CD4-positive, alpha-beta T cell (primary cell): ENCODE measurements at places on chromosomes 1 and 21.
A peak's percentile ranks its signal among the peaks of the same experiment; 100 is the strongest.

GRCh38 chr1:56473582-56474270 is 105.6 kb downstream of the PLPP3 start:
- no peak for DNase-seq

DNA sequence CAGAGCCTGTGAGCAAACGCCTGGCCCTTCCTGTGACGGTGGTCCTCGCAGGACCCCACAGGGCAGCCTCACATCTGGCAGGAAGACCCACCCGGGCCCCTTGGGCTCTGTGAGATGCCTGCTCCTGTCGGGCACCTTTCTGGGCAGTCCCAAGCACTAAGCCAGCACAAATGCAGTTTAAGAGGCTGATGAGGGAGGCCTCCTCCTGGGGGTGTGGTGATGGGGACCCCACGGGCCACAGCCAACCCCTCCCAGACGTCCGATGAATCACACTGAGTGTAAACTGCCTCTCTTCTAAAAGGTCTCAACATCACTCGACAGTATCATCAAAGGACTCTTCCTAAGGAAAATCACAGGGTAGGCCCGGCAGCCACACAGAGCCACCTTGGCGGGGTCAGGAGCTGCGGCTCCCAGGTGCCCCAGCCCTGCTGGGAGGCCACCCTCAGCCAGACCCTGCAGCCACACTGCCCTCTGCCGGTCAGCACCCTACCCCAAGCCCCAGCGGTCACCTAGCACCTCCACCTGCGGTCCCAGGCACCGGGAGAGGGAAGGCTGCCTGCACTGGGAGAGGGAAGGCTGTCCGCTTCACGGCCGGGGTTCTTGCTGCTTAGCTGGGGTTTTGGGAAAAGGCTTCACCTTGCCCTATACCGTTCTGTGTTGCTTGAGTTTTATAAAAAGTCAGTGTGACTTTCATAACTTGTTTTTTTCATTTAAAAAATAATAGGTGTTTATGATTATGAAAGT is 3.9 kb upstream of the PRKCZ start:
- DNase-seq: peak; percentile 27

DNA sequence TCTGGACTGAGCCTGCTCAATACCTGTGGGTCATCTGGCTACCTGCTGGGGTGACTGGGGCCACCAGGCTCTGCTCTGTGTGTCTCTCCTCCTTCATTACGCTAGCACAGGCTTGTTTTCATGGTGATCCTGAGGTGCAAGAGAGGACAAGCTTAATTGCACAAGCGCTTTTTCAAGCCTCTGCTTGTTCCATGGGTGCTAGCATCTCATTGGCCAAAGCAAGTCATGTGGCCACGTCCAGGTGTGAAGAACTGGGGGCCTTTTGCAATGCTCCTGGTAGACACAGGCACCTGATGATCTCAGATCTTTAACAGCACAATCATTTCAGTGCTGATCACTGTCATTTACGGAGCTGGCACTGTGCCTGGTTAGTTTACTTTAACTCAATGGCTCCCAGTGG is 114.6 kb downstream of the KAZN start:
- no peak for DNase-seq

- DNase-seq: no peak
Observed at GRCh38 chr1:7019510-7019909, 234.3 kb downstream of the CAMTA1 start.

DNA sequence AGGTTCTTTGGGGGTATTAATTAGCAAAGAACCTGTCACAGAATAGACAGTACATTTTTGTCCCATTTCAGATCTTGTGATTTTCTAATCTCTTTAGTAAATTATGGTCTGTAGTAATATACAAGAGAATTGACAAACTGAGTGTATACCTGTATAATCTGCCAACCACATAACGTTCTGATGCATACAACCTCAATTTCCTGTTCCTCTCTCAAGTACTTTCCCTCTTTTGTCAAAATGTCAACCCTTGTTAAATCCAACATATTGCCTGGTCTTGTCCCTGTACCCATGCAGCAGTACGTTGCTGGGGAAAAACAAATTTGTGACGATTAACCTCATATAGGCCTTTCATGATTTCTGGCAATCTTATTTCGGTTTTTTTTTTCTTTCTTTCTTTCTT is 1.1 kb downstream of the ARV1 start:
- peak; percentile 26 for DNase-seq

GRCh38 chr21:44489962-44490361 is 34.7 kb downstream of the LRRC3 start:
- DNase-seq: no peak

DNA sequence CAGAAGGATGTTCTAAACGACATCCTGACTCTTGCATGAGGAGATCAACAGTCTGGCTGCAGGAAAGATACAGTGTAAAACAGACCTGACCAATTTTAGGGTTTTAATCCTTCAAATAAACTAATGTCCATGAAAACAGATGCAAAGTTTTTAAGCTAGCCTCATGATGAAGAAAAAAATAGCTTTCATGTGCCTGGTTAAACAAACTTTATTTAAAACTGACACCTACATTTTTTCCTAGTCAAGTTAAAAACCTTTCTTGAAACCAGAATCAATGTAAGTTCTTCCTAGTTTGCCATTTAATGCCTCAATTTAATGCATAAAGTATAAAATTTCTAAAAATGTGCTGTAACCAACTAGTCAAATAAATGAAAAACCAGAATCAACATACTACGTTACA is 2.9 kb downstream of the WDR26 start:
- DNase-seq: no peak

- no peak for DNase-seq
Observed at GRCh38 chr21:25304611-25305010, 302.7 kb downstream of the MRPL39 start.

DNA sequence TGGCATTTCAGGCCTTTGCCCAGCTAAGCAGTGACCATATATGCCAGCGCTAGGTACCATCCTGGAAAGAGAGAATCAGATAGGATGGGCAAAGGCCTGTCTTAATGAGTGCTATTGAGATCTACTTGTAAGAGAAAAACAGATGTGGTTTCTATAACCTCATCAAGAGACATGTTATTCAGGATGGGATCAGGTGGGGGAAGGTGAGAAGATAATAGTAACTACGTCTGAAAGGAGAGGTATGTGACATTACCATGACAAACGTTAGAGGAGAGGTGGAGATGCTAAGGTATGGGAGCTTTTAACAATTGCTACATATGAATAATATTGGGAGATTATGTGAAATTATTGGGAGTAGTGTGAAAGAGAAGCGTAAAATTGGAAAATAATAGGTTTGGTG is 204.2 kb upstream of the PLXNA2 start:
- no peak for DNase-seq

DNA sequence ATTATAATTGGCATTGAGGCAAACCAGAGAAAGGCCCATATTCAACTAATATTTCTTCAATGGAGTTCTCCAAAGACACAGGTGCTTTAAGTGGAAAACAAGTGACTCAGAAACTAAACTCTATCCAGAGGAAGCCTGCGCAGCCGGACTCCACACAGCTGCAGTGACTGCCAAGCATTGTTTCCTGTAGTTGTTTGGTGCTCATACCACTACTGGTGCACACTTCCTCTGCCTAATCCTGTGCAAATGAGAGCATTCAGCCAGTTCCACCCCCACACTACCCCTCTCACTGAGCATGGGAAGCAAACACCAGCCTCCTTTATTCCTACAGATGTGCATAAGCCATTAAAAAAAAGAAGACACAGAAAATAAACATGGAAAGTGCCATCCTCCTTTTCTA is 102.9 kb downstream of the VAV3 start:
- no peak for DNase-seq

DNA sequence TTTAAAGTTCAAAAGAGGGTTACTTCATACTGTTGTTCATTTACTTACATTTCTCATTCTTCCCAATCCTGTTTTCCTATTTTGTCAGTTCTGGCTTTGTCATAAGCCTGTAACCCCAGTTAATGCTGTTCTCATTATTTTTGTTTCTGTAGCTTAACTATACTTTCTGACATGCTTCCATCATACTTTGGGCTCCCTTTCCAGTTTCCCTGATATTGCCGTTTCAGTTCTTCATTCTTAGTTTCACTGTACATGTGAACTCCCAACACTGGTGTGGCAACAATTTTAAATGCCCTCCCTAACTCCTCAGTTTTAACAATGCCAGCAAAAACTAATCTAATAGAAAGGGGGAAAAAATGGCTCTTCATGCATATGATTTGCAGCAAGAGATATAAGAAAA is 456.7 kb downstream of the LMO4 start:
- no peak for DNase-seq

DNA sequence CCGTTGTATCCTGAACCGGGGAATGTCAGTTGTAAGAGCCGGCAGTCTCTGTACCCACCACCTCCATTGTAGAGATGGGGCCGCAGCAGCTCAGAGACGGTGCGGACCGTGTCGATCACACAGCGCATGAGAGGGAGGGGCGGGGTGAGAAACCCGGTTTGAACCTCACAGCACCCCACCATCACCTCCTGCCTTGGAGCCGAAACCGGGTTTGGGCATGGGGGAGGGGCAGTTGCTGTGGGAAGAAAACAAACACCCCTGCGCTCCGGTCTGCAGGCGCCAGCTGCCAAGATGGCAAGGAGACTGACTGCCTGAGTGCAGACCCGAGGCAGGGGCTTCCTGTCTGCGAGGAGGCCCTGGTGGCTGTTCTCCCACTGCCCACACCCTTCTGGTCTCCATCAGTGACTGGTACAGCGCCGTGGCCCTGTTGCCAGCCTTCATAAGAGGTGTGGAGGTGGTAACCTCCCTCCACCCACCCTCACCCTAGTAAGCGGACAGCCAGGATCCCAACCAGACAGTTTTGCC is 69.2 kb upstream of the SSBP3 start:
- DNase-seq: peak; percentile 74

DNA sequence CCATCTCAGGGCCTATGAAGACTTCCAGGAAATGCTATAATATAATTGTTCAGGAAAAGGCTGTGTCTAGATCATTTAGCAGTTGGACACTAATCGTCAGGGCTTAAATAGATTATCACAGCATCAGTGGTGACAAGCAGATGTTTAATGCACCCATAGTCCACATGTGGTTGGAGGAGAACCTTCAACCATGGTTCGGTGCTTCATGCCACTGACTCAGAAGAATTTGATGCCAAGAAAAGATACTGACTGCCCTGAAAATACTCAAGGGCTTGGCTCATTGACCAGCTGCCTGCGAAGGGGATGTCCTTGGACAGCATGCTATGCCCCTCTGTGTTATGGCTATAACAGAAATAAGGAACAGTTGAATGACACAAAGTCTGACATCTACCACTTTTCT is 175.7 kb downstream of the HHIPL2 start:
- no peak for DNase-seq

DNA sequence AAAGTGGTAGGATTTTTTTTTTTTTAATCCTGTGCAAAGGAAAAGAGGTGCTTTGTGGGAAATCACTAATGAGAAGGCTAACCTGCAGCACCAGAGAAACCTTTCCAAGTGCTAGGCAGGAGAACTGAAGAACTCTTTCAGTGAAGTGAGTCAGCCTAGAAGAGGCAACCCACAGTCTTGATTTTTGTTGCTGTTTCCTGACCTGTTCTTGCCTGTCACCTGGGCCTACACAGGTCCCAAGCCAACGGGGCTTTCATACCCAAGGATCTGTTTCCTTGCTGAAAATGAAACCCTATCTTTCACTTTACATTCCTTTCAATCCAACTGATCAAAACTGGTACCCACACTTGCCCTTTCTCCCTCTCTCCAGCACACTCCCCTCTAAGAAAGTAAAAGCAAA is 7.1 kb upstream of the IKBKE start:
- peak; percentile 31 for DNase-seq
